ENCODE measurements at places on chromosomes 1 and 21. TPM values are rescaled to one million over a fixed set of nuclear protein-coding genes. Genes with fewer than 3 reads are reported as not detected.

GRCh38 chr1:234271243-234271606 lies 102.0 kb upstream of the COA6 start:
- no peak overlapping the region for H3K27ac ChIP-seq
- no peaks in the 10 kb centered on the region for H3K27me3 ChIP-seq
- no peaks in the 10 kb centered on the region for H3K36me3 ChIP-seq

- no peak overlapping the region for H3K27ac ChIP-seq
- no peaks in the 10 kb centered on the region for H3K27me3 ChIP-seq
- H3K4me1 ChIP-seq: no peaks in the 10 kb centered on the region
- DNase-seq: no peak
- no peak overlapping the region for H3K4me3 ChIP-seq
- no peaks in the 10 kb centered on the region for H3K36me3 ChIP-seq
Observed at GRCh38 chr1:87305151-87305550, 23.5 kb upstream of the LMO4 start.

- no peaks in the 10 kb centered on the region for H3K27me3 ChIP-seq
- no peaks in the 10 kb centered on the region for H3K4me1 ChIP-seq
- no peak overlapping the region for H3K4me3 ChIP-seq
- no peak for DNase-seq
- no peak overlapping the region for H3K27ac ChIP-seq
Observed at GRCh38 chr1:3327936-3328590, 126.4 kb upstream of the ARHGEF16 start.

The SHISA4 gene
- total RNA-seq: 48.0 TPM

DNA sequence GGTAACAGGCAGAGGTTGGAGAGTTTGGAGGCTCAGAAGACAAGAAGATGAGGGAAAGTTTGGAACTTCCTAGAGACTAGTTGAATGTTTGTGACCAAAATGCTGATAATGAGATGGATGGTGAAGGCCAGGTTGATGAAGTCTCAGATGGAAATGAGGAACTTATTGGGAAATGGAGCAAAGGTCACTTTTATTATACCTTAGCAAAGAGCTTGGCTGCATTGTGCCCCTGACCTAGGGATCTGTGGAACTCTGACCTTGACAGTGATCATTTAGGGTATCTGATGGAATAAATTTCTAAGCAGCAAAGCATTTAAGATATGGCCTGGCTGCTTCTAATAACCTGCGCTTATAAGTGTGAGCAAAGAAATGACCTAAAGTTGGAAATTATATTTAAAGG lies 17.2 kb downstream of the FAM3B start:
- no peaks in the 10 kb centered on the region for H3K4me1 ChIP-seq
- no peak for DNase-seq
- no peaks in the 10 kb centered on the region for H3K36me3 ChIP-seq
- H3K27me3 ChIP-seq: no peaks in the 10 kb centered on the region
- H3K27ac ChIP-seq: no peak overlapping the region

GRCh38 chr21:42973309-42973990 lies 912 bp upstream of the PKNOX1 start:
- no peaks in the 10 kb centered on the region for H3K36me3 ChIP-seq
- no peaks in the 10 kb centered on the region for H3K27me3 ChIP-seq
- H3K4me1 ChIP-seq: peaks cover 11% of the 10 kb centered on the region
- peak overlapping the region; percentile 73 for H3K4me3 ChIP-seq
- H3K27ac ChIP-seq: peak overlapping the region; percentile 91

DNA sequence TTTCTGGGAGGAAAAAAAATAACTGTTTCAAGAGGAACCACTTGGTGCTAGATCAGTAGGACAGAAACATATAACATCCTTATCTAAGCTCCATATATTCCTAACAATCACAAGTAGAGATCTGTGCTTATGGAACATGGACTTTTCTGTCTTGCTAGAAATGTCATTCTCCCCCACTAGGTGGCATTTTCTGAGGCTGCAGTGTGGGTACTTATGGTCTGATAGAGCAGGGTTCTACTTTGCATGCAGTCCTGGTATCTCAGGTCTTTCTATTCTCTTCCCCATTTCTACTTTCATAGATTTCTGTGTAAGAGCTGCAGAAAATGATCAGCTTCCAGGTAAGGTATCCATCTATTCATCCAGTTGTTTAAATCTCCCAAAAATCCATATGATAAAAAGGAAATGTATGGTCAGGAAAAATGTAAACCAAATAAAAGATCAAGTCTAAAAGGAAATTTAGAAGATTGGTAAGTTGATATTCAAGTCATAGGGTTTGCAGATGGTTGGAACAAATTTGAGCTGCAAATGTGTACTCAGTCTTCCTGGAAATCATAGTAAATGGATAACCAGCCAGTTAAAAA lies 1.5 kb downstream of the ZNF684 start:
- H3K36me3 ChIP-seq: no peaks in the 10 kb centered on the region
- H3K27ac ChIP-seq: no peak overlapping the region
- no peaks in the 10 kb centered on the region for H3K27me3 ChIP-seq
- H3K4me1 ChIP-seq: no peaks in the 10 kb centered on the region

DNA sequence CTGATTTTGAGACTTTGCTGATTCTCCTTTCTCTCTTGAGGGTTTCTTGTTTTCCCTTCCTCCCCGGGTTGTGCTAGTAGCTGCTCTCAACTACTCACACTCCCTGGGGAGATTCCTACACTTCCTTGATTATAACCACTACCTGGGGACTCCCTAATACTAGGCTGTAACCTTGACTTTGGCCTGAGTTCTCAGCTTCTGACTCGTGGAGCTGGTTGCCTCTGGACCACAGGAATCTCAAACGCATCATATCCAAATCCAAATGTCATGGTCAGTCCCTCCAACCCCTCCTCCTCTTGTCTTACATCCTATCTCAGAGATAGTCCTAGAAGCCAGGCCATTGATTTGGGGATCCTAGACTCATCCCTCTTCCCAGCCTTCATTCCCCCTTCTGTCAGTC lies 12.0 kb downstream of the MOV10 start:
- H3K27ac ChIP-seq: no peak overlapping the region
- DNase-seq: no peak
- H3K4me1 ChIP-seq: peaks cover 12% of the 10 kb centered on the region
- H3K27me3 ChIP-seq: no peaks in the 10 kb centered on the region

- no peak for DNase-seq
- no peaks in the 10 kb centered on the region for H3K27me3 ChIP-seq
- no peak overlapping the region for H3K4me3 ChIP-seq
- no peak overlapping the region for H3K27ac ChIP-seq
- H3K4me1 ChIP-seq: no peaks in the 10 kb centered on the region
Observed at GRCh38 chr1:37233606-37234005, 199.3 kb upstream of the GRIK3 start.

GRCh38 chr1:183685112-183685713 lies 32.1 kb upstream of the APOBEC4 start:
- peak; percentile 46 for DNase-seq
- no peak overlapping the region for H3K4me3 ChIP-seq
- no peaks in the 10 kb centered on the region for H3K36me3 ChIP-seq
- no peaks in the 10 kb centered on the region for H3K27me3 ChIP-seq
- no peaks in the 10 kb centered on the region for H3K4me1 ChIP-seq
- no peak overlapping the region for H3K27ac ChIP-seq
